ENCODE measurements at places on chromosomes 12 and 14.

- DNase-seq, result no peak
Observed at GRCh38 chr12:64392221-64392620, 1.7 kb upstream of the C12orf56 start.

- no peak for DNase-seq
Observed at GRCh38 chr14:77278461-77279230, 7.6 kb upstream of the NGB start.

GRCh38 chr12:123045678-123046077 is 65.2 kb downstream of the ARL6IP4 start:
- no peak for DNase-seq

GRCh38 chr12:16600525-16600924 is 5.4 kb downstream of the LMO3 start:
- DNase-seq, result no peak

DNA sequence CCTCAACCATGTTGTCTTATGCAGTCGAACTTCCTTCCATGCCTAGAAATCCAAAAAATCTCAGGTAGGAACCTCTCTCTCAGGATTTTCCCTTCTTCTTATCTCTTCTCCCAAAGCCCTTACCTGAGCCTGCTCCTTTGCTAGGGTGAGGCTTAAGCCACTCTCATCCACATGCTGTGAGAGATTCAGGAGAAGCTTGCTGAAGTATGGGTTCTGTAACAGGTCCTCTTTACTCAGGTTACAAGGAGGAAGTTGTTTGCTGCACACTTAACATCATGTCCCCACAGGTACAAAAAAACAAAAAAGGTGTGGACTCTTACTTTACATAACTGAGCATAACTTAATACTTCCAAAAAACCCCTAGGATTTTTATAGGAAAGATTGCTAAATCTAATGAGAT is 4.5 kb downstream of the HAUS4 start:
- DNase-seq, result no peak

DNA sequence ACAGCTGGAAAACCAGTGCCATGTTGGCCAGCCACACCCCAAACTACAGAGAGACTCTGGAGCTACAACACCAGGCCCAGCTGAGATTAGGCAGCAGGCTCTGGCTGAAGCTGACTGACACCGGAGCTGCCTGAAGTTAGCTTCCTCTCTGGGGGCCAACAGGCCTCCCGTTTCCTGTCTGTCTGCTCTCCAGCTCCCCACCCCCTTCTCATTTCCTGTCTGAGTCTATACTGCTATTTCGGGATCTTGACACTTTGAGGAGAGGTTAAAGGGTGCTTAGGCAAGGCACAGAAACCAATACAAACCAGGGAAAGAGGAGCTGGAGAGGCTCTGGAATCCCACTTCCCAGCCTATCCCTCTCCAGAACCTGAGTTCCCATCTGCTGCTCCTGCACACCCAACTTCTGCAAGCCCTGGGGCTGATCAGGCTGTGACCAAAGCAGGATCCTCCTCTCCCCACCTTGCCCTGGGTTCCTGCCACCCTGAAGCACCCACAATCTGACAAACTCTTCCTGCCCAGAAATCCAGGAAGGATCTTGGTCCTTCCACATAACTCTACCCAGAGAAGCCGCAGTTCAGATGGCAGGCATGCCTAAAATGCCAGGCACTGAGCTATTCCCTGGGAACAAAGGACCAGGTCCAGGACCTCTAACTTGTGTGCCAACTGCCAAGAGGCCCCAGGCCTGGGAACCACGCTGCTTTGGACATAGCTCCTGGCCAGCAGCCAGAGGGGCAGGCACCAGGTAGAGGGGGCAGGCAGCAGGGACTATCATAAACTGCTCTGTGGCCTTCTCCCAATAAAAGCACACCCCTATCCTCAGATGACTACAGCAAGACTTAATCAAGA is 39.9 kb downstream of the PRPF40B start:
- DNase-seq, result no peak

- no peak for DNase-seq
Observed at GRCh38 chr12:104641862-104642261, 185.1 kb downstream of the CHST11 start.

DNA sequence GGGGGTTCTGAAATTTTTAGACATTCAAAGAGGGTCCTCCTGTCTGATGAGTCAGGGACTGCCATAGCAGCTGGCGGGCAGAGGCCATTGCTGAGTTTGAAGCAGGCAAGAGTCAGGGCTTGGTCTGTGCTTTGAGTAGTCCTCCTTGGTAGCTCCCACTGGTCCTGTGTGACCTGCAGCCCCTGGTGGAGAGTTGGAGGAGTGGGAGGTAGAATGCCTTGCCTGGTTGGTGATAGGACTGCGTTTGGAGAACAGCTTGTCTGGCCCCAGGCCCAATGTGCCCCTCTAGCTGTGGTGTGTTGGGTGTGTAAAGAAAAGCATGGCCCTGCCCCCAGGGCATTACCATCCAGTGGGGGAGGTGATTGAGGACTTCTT is 116.7 kb downstream of the BEGAIN start:
- DNase-seq, result no peak

DNA sequence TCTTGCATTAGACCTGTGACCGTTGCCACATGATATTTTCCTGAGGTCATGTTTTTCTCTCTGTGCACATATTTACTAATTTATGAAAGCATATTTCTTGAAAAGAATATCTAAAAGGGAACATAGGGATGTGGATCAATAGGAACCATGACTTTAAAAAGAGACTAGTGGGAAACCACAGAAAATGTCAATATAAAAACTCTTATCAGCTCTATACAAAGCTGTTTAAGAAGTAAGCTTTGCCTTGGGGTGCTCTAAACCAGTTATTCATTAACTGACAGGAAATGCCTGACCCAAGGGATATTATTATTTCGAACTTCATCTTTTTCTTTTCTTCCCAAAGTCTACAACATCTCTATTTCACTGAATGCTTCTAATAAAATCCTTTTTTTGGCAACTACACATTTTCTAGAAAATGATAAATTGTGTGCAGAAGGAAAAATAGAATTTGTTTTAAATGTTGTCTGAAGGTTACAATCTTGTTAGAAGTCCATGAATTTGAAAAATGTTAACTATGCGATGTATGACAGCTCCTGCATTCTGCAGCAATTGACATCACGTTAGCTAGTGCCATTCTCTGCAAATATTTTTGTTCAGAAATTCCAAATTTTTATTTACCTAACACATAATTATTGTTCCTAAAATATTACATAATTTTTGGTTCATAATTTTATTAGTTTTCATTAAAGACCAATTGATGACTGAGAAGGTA is 345.0 kb downstream of the SLC16A7 start:
- no peak for DNase-seq

DNA sequence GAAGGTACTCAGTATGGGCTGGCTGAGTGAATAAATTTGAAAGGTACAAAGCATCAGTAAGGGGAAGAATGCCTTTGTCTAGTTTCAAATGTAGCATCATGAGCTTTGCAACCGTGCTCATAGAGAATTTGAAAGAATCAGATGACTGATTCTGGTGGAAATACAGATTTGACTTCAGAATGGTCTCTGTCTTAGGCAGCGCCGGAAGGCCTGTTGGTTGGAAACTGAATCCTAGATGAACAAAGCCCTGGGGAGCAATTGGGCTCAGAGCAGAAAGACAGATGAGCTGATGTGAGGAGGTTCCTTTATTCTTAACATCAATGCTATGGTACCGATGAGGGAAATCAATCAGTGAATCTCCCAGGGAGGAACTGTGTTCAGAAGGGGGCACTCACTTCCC is 137.3 kb downstream of the SNAPC1 start:
- no peak for DNase-seq

DNA sequence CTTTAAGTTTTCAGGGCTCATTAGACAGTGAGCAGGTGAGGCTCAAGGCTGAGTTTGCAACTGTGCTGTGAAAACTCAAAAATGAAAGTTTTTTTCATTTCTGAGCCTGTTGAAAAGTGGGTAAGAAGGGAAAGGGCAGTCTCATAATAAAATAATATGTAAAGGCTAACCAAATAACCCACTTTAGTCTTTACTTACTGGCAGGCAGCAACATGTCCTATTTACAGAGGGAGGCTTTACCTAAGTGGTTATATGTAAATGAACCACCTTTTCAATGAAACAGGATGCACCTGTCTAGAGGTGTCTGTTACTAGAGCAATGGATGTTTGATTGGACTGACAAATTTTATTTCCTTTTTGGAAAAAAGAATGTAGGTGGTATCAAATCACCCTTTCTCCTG is 158.0 kb downstream of the ETV6 start:
- DNase-seq, result peak; percentile 40

DNA sequence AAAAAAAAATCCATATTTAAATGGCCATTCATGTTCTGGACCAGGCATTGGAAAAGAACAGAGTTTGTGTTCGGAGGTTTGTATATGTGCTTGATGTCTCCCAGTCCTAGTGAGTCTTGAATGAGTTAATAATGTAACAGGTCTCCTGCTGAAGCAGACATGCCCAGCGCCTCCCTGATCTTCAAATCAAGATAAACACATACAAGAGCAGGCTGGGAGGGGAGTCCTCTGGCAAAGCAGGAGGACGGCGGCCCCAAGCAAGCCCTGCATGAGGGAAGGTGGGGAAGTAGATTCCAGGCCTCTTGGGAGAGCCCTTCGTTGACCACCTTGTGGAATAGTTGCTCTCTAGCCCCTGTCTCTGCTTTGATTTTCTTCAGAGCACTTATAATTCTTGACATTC is 156.3 kb downstream of the ZFP36L1 start:
- no peak for DNase-seq

DNA sequence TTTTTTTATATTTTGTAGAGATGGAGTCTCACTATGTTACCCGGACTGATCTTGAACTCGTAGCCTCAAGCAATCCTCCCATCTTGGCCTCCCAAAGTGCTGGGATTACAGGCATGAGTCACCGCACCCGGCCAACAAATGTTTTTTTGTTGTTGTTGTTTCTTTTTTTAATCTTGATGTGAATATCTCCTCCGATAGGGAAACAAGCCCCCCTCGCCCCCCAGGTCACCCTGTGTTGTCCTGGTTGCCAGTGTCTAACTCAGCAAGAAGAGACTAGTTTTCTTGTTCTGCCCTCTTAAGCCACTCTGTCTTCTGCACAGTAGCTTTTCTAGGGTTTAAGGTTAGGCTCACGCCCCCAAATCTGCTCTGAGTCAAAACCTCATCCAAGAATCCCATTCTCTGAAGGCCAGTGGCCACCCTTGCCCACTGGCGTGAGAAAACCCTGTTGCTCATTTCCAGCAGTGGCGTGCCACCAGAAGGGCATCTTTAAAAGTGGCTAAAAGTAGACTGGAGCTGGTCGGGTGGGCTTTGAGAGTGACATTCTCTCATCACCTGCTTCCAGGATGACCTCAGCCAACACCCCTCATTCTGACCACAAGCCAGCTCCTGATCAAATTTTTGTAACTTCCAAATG is 42.7 kb downstream of the C14orf132 start:
- no peak for DNase-seq
